Tibial artery (tissue), 4 donors: ENCODE measurements at places on chromosomes 6 and 20.

DNA sequence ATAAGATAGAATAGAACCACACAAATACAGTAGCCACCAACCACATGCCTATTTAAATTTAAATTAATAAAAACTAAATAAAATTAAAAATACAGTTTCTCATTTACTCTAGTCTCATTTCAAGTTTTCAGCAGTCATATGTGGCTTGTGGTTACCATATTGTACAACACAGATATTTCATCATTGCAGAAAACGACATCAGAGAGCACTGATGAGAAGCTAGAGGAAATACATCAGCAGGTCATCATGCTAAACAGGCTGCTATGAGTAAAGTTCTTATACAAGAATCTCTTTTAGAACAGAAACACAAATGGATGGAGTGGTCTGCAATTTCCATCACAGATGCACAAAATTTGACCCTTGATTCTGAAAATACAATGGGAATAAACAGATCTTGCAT is 36.6 kb downstream of the TBC1D32 start:
- DNase-seq: no peak
- no peaks in the 10 kb centered on the region for H3K4me1 ChIP-seq
- no peak overlapping the region for H3K27ac ChIP-seq
- H3K36me3 ChIP-seq: peaks cover 7% of the 10 kb centered on the region

- no peaks in the 10 kb centered on the region for H3K4me1 ChIP-seq
- H3K27me3 ChIP-seq: no peaks in the 10 kb centered on the region
- no peak for DNase-seq
- no peaks in the 10 kb centered on the region for H3K36me3 ChIP-seq
Measured at GRCh38 chr6:32920715-32921114, 20.1 kb downstream of the HLA-DMB start.

DNA sequence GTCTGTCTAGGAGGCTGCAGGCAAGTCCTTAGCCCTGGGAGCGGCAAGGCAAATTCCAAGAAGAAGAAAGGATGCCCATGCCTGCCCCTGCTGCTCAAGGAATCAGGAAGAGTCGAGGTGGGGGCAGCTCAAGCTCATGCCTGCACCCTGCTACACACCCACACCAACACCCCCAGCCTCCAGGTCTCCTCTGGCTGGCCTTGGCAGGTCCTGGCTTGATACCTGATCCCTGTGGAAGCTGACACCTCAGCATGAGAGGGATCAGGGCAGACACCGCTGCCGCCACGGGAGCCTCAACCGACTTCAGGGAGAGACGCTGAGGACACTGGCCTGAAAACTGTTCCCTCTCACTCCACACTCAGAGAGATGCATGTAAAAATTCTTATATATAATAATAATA is 35.5 kb upstream of the MAFB start:
- no peak overlapping the region for H3K27ac ChIP-seq
- H3K27me3 ChIP-seq: no peaks in the 10 kb centered on the region

DNA sequence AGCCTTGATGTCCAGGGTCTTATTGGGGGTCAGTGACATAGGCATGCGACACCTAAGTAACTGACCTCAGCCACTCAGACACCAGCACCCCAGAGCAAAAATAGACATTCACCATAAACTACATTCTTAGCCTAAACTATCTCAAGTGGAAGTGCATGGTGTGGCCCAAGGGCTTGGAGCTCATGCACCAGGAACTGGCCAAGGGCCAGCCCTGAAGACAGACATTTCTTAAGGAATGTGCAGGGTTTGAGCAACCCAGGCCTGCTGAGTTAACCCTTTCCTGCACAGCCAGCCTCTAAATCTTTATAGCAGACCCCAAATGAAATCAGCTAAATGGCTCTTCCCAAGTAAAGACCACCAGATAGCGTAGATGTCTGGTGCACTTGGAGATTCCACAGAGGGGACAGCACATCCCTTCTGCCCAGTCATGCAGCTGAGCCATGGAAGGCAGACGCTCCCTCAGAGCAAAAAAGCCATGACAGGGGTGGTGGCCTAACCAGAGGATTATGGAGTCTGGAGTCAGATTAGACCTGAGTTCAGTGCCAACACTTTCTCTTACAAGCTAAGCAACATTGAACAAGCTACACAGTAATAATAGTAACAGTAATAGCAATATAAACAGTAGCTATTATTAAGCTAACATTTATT is 222.6 kb downstream of the ZMYND8 start:
- H3K27ac ChIP-seq: no peak overlapping the region

DNA sequence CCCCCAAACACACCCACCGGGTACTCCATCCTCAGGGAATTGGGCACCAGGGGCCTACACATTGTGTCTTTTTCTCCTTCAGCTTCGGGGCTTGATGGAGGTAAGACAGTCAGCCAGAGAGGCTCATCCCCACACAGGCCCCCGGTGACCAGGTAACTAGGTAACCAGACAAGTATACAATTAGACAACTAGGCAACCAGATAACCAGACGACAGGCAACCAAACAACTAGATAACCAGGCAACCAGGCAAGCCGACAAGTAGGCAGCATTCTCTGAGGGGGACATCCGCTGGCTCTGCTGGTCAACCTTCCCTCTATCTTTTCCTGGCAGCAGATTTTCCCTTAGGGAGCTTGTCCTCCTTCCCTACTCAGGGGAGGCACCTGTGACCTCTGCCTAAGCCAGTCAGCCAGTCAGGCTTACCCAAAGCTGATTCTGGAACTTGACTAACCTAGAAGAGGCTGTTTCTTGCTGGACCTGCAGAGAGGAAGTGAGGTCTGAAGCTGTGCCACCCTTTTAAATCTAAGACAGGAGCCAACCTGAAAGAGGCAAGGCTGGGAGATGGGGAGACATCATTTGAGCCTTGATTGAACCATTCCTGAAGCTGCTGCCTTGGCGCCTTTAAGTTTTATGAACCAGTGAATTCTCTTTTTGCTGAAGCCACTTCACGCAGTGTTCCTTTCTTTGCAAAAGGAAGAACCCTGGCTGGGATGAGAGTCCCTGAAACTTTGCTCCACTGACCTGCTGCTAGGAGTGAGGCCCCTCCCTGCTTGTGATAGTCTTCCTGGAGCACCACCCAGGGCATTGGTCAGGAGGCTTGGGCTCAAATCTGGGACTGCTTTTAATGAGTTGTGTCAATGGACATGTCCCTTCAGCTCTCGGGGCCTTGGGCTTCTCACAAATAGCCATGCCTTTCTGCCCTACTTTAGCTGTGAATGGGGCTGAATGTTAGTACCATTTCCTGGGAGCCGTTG is 96.4 kb upstream of the RNF24 start:
- H3K27ac ChIP-seq: no peak overlapping the region
- H3K36me3 ChIP-seq: no peaks in the 10 kb centered on the region
- H3K4me3 ChIP-seq: no peak overlapping the region
- DNase-seq: no peak
- peaks cover 9% of the 10 kb centered on the region for H3K27me3 ChIP-seq

DNA sequence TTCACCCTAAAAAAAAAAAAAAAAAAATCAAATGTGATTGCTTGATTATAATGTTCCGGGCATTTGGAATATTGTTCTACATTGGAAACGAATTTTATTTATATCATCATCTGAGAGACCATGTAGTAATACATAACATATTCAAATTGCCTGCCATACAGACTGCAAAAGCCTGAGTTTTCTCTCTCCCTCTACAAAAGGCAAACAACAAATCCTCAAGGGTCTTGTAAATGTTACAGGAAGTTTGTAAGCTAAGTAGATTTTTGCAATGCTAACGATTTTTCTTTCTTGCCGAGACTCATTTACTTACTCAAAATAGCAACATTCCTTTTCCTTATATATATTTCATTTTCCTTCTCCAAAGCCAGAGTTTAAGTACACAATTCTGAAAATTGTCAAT is 49.0 kb upstream of the HTR1E start:
- no peaks in the 10 kb centered on the region for H3K4me1 ChIP-seq
- DNase-seq: no peak
- H3K27ac ChIP-seq: no peak overlapping the region
- no peaks in the 10 kb centered on the region for H3K36me3 ChIP-seq
- H3K27me3 ChIP-seq: no peaks in the 10 kb centered on the region

DNA sequence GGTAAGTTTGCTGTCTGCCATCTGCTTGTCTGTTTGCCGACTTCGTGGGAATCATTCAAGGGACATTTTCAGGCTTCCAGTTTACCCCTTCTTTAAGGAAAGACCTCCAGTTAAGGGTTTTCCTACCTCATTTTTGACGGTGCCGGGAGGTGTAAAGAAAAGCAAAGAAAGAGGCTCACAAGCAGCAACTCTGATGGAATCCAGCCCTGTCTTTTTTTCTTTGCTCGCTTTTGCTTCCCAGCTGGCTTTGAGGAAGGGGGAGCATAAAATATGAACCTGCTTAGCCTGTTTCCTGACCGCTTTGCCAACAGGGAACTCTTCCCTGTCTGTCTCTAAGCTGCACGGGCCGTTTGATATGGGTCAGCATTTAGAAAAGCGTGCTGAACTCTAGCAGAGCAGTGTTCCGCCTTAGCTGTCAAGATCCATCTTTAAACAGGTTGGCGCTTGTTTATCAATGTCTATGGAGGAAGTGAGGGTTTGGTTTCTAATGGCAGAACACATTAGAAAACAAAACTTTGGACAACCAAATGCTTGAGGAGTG is 13.8 kb downstream of the SYTL3 start:
- H3K4me1 ChIP-seq: peaks cover 5% of the 10 kb centered on the region
- no peaks in the 10 kb centered on the region for H3K36me3 ChIP-seq
- H3K4me3 ChIP-seq: no peak overlapping the region
- DNase-seq: no peak

GRCh38 chr6:42460883-42461282 is 9.2 kb upstream of the TRERF1 start:
- no peaks in the 10 kb centered on the region for H3K27me3 ChIP-seq
- no peak overlapping the region for H3K27ac ChIP-seq
- H3K4me3 ChIP-seq: no peak overlapping the region
- H3K36me3 ChIP-seq: no peaks in the 10 kb centered on the region

DNA sequence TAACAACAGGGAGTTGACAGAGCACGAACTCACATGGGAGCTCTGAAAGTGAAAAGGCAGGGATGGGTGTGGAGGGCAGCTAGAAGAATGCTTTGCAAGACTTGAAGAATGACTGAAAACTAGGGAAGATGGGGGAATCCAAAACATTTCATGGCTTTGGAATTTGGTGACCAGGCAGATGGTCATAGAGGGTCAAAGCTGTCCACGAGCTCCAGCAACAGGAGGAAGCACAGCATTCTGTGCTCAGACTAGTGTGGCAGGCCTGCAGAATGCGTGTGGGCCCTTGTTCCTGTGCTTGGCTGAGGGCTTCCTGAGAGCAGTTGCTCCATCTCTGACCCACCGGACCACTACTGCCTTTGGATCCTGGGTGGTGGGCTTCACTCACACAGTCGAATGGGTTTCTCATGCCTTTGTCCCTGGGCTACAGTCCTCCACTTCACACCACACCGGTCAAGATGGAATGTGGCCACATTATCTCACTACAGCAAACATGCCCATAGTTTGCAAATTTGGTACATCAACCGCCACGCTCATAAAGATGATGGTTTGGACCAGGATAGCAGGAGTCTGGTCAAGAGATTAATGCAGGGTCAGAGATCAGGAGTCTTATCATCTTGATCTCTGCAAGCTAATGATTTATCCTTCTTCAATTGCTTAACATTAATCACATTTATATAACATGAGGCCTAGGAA is 100.7 kb downstream of the SGK1 start:
- H3K4me3 ChIP-seq: no peak overlapping the region
- H3K4me1 ChIP-seq: no peaks in the 10 kb centered on the region
- DNase-seq: no peak
- H3K27ac ChIP-seq: no peak overlapping the region

DNA sequence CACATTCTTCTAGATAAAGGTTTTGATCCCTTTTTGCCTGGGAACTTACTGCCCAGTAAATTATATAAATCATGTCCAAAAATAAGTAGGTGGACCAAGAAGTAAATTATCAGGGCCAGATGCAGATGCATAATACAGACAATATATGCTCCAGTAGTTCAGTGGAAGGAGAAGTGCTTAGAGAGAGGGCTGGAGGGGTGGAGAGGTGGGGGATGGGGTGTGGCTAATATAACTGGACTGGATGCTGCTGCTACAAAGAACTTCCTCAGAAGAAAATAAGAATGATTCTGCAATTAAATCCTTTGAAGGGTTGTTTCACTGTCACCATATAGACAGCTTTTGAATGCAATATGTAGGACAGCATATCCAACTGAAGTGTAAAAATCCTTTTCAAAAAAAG is 14.8 kb upstream of the TFAP2D start:
- H3K36me3 ChIP-seq: no peaks in the 10 kb centered on the region
- H3K27me3 ChIP-seq: no peaks in the 10 kb centered on the region

- DNase-seq: no peak
- H3K4me3 ChIP-seq: no peak overlapping the region
- no peaks in the 10 kb centered on the region for H3K27me3 ChIP-seq
- H3K27ac ChIP-seq: no peak overlapping the region
- no peaks in the 10 kb centered on the region for H3K36me3 ChIP-seq
- H3K4me1 ChIP-seq: no peaks in the 10 kb centered on the region
Measured at GRCh38 chr20:53647286-53647821, 53.7 kb upstream of the ZNF217 start.

DNA sequence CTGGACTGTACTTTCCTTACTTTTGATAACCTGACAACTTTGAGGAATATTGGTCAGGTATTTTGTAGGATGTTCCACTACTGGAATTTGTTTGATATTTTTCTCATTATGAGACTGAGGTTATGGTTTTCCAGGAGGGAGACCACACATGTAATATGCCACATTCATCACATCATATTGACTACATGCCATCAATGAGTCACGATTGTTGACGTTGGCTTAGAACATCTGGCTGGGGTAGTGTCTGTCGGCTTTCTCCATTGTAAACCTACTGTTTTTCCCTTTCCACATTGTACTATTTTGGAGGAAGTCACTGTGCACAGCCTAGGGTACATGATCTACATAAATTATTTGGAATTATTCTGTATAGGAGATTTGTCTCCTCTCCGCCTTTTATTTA is 1.4 kb upstream of the STX11 start:
- no peak overlapping the region for H3K4me3 ChIP-seq
- DNase-seq: no peak
- H3K27ac ChIP-seq: no peak overlapping the region
- H3K27me3 ChIP-seq: no peaks in the 10 kb centered on the region

DNA sequence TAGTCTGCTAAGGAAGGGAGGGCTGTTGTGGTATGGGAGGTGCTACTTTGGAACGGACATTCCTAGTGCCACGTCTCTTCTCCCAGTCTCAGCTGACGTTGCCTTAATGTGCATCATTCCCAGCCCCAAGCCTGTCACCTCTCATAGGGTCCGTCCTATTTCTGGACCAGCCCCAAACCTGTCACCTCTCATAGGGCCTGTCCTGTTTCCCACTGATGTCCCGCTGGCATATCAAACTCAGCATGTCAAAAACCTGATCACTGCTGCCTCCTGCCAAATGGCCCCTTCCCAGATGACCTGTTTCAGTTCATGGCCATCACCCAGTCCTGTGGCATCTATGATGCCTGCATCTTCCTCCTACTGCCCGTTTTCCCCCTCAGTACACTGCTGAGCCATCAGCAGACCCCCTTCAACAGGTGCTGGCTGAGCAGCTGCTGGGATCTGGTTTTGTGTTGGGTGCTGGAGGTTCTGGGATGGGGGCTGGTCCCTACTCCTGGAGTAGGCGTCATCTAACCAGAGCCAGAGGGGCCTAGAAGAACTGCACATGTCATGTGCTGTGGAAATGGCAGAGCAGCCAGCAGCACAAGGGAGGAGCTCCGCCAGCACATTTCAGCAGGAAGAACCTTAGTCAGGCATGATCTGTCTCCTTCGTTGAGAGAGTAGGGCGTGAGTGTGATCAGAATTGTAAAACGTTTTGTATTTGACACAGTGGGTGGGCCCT is 3.3 kb downstream of the ENTPD6 start:
- H3K27ac ChIP-seq: no peak overlapping the region
- H3K4me3 ChIP-seq: no peak overlapping the region
- no peaks in the 10 kb centered on the region for H3K27me3 ChIP-seq
- H3K4me1 ChIP-seq: no peaks in the 10 kb centered on the region
- DNase-seq: no peak
- H3K36me3 ChIP-seq: no peaks in the 10 kb centered on the region
